Mesendoderm (in vitro differentiated cells): ENCODE measurements at places on chromosomes 1 and 21.

DNA sequence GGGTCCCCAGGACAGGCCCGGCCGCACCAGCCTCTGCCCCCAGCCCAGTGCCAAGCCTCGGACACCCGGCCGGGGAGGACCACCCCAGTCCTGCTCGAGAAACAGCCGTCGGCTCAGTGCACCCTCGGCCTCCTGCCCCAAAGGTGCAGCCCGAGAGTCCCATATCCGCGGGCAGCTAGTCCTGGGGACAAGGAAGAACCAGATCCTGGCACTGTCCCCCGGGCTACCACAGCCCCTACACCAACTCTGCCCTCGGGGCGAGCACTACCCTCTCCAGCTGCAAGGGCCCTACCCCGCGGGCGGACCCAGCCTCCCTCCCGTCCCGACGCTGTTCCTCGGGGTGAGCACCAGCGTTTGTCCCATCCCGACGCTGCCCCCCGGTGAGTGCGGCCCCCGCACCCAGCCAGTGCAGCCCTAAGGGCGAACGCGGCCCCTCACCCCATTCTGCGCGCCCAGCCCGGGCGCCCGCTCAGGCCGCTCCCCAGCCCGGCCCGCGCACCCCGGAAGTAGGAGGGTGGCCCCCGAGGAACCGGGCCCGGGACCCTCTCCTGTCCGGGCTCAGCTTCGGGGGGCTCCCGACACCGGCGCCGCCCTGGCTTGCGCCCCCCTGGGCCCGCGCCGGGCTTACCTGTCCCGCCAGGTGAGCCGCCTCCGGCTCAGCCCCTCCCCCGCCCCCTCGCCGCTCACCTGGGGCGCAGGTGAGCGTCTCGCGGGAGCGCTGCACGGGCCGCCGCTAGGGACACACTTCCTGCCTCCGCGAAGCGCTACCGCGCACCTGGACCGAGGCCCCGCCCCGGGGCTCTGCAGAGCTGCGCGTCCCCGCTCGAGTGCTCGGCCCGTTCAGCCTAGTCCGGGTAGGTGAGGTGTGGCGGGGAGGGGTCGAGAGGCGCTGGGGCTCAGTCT, at the start of gene KDF1:
Gene KDF1 (minus strand): TSS at position 747 of the 903 bp plus-strand sequence. CDS start 8,088 bp downstream, outside the sequence.
- peak; percentile 85 for DNase-seq

- no peak for DNase-seq
These were observed 31.0 kb downstream of the PALMD start for GRCh38 chr1:99676876-99677275.

DNA sequence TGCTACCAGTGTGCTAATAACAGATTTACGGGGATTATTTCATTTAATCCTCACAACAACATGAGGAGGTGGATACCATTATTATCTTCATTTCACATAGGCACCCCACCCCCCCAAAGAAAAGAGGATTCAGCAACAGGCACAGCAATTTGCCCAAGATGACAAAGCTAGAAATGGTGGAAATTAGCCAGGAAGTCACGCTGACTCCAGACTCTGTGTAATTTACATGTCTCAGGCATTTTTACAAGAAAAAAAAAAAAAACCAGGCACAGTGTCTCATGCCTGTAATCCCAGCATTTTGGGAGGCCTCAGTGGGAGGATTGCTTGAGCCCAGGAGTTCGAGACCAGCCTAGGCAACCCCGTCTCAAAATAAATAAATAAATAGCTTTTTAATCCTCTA, 37.5 kb upstream of the PRDM2 start:
- DNase-seq = peak; percentile 58

DNA sequence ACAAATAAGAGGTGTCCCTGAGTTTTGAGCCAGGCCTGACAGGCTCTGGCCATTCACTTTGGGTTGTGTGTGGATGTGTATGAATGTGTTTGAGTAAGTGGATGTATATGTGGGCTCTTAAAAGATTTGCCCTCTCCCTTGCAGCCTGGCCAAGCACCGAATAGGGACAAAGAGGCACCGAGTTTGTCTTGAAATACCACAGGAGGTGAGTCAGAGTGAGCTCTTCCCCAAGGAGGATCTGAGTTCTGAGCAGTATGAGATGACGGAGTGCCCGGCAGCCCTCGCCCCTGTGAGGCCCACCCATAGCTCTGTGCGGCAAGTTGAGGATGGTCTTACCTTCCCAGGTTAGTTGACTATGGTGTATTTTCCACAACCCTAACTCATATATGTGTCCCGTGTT, 19.0 kb downstream of the KDM4A start:
- no peak for DNase-seq

DNA sequence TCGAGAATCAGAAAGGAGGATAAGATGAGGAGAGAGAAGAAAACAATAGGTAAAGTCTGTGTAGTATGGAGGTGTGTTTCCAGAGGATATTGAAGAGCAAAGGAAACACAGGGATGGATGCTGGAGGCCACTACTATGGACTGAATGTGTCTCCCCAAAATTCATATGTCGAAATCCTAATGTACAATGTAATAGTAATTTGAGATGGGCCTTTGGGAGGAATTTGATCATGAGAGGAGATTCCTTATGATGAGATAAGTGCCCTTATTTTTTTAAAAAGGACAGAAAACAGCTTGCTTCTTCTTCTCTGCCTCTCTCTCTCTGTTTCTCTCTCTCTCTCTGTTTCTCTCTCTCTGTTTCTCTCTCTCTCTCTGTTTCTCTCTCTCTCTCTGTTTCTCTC, 602.2 kb upstream of the ADAMTS5 start:
- no peak for DNase-seq

DNA sequence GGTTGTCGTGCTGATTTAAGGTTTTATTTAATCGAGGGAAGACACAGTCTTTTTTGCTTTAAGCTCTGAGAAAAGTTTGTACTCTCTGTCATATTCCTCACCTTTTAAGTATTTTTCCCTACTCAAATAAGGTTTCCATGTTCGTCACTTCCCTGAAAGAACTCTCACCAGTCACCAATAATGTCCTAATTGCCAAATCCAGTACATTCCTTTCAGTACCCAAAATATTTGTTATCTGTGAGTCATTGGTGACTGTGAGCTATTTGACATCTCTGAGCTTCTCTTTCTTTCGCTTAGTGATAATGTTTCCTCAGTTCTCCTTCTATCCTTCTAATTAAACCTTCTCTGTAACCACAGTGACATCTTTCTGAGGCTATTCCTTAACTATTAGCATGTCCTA, 874.2 kb upstream of the ADGRL2 start:
- DNase-seq = no peak
